ENCODE measurements at places on chromosomes 6 and 20.

DNA sequence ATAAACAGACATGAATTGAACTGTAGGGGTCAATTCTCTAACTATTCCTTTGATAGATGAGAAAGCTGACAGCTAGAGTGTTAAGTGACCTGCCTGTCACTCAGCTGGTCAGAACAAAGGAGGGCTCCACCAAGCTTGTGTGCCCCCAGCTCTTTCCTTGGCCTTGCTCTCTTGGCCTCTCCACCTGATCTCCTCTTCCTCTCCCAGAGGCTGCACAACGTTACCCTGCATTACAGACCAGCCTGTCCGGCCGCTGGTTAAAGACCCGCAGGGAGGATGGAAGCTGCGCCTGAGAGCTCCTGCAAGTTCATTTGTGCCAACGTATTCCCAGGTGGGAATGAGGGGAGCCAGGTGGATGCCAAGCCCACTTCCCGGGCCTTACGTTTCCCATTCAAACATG lies 22.5 kb downstream of the AGPAT4 start:
- H3K27ac ChIP-seq = no peak overlapping the region
- H3K36me3 ChIP-seq = peaks cover 6% of the 10 kb centered on the region
- no peaks in the 10 kb centered on the region for H3K27me3 ChIP-seq

DNA sequence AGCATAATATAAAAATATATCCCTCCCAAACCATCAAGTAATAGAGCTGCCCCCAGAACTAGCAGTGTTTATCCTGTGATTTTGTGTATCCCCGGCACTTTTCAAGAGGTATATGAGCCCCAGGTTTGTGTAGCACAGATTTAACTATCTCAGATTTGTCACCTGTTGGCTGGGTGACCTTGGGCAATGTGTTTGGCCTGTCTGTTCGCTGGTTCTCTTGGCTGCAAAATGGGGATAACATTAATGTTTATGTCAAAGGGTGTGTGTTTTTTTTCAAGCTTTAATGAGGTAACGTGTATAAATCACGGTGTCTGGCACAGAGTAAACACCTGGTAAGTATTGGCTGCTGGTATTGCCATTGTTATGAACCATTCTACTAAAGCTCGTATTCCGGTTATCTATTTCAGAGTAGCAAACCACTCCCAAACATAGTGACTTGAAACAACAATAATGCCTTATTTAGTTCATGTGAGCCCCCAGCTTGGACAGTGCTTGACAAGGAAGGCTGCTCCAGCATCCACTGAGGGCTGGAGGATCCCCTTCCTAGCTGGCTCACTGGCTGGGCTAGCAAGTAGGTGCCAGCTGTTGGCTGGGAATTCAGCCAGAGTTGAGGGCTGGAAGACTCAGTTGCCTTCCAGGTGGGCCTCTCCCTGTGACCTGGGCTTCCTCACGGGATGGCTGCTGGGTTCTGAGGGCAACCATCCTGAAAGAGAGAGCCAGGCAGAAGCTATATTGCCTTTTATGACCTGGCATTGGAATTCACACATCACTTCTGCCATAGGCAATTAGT lies 36.2 kb downstream of the PDRG1 start:
- H3K4me3 ChIP-seq = no peak overlapping the region
- H3K36me3 ChIP-seq = no peaks in the 10 kb centered on the region
- H3K4me1 ChIP-seq = no peaks in the 10 kb centered on the region
- DNase-seq = no peak
- H3K27ac ChIP-seq = no peak overlapping the region
- H3K27me3 ChIP-seq = peaks cover 20% of the 10 kb centered on the region

DNA sequence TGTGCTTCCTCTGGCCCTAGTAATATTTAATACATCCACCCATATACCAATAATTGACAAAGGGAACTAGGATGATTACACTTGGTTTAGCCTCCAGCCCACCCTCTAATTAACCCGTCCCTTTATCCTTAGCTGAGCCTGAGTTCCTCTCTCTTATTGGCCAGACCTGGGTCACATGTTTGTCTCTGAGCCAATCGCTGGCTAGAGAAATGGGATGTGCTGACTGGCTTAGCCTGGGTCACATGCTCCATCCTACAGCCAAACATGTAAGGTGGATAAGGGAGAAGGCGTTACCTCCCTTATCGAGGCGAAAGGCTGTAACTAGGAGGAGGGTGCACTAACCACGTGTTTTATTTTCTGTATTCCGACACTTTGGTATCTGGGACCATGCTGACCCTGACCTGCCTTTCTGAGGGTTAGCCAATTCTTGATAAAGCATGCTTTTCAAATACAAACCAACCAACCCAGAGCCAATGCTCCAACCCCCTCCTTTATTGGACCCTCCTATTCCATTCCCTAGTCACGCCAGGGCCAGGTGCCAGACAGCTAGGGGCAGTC lies 262.7 kb downstream of the PREX1 start:
- H3K4me3 ChIP-seq = no peak overlapping the region
- no peak for DNase-seq

DNA sequence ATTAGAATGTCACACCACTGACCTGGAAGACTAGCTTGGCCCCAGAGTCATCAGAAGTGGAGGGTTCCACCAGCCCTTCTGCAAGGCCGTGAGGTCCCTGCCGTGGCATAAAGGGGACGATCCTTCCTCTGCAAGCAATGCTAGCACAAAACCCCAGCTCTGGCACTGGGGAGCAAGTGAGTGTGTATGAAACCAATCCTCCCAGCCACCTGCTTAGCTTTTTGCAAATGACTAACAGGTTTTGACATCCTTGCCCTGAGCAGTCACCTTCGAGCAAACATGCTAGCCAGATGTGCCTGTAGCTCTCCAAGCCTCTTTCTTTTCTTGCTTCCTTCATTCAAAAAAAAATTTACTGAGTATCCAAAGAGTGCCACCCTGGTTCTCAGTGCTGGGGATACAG lies 8.6 kb downstream of the SULF2 start:
- peaks cover 3% of the 10 kb centered on the region for H3K27me3 ChIP-seq
- no peaks in the 10 kb centered on the region for H3K4me1 ChIP-seq
- no peak overlapping the region for H3K27ac ChIP-seq

DNA sequence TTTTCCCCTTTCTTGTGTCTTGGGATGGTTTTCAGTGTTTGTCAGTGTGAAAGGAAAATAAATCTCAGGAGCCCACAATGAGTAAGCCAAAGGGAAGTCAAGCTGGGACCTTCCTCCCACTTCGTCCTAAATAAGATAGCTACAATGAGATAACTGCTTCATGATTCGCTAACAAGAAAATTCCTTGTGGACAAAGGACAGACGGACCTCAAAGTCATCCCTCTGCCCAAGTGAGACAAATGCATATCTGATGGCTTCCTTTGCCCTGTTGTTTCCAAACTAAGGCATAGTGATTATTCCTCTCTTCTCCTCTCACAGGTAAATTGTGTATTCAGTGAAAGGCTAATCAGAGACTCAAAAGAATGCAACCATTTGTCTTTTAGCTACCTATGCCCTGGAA lies 26.1 kb upstream of the ADTRP start:
- peaks cover 38% of the 10 kb centered on the region for H3K4me1 ChIP-seq
- no peaks in the 10 kb centered on the region for H3K27me3 ChIP-seq

- no peaks in the 10 kb centered on the region for H3K4me1 ChIP-seq
- no peak overlapping the region for H3K27ac ChIP-seq
- H3K27me3 ChIP-seq = peaks cover 9% of the 10 kb centered on the region
Measured at GRCh38 chr6:71529026-71529425, 240.4 kb downstream of the OGFRL1 start.

- H3K4me3 ChIP-seq = no peak overlapping the region
- no peaks in the 10 kb centered on the region for H3K27me3 ChIP-seq
- H3K36me3 ChIP-seq = no peaks in the 10 kb centered on the region
- no peak for DNase-seq
- no peak overlapping the region for H3K27ac ChIP-seq
Measured at GRCh38 chr6:11828262-11828870, 49.8 kb upstream of the ADTRP start.

- H3K27ac ChIP-seq = no peak overlapping the region
- H3K27me3 ChIP-seq = peaks cover 12% of the 10 kb centered on the region
- peaks cover 5% of the 10 kb centered on the region for H3K4me1 ChIP-seq
- H3K36me3 ChIP-seq = no peaks in the 10 kb centered on the region
- DNase-seq = no peak
- no peak overlapping the region for H3K4me3 ChIP-seq
Measured at GRCh38 chr20:24643731-24644626, 174.6 kb downstream of the SYNDIG1 start.

DNA sequence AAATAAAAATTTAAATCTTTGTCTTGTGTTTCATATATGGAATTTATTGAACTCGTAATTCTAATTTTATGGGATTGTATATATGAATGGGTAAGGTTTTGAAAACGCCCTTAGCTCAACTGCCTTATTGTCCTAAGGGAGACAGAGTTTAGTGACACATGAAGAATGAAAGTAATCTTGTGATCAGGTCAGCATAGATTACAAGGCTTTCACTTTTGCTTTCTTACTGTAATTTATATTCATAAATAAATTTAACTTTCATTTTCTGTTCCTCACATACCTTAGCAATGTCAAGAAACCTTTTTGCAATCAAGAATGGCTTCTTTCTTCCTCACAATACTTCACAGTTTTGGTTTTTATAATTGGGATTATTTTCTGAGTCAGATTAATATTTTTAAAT lies 14.4 kb downstream of the KPNA5 start:
- no peak overlapping the region for H3K4me3 ChIP-seq
- no peak overlapping the region for H3K27ac ChIP-seq
- no peak for DNase-seq
- peaks cover 47% of the 10 kb centered on the region for H3K36me3 ChIP-seq
- H3K4me1 ChIP-seq = peaks cover 32% of the 10 kb centered on the region

DNA sequence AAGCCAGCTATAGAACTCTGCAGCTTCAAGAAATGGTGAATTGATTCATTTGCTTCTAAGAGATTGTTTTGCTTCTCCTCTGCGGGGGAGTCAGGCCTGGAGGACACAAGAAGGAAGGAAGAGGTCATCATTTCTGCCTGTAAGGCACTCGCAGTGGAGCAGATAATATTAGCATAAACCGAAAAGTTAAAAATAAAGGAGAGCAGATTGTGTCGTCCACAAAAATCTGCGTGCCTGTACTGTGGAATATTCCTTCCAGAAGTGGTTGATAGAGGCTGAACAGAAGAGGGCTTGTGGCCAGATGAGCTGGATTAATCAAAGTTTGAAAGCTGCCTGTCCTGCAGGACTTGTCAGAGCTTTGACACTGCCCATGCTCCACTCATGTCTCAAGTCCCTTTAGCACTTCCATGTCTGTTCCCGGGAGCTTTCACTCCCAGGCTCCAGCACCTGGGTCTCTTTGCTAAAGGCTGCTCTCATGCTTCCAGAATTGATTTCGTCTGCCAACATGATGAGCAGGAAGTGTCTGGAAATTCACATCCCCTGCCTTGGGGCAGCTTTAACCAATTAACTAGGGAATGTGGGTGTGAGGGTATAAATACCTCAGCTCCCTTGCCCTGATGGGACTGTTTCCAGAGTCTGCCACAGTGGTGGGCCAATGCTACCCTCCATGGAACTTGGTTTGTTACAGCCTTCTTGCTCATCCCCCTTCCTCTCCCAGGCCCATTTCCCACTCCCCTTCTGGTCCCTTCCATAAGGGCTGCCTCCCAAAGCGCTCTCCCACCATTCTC lies 65.1 kb upstream of the STX16 start:
- no peak overlapping the region for H3K4me3 ChIP-seq
- H3K27ac ChIP-seq = no peak overlapping the region
- no peak for DNase-seq

DNA sequence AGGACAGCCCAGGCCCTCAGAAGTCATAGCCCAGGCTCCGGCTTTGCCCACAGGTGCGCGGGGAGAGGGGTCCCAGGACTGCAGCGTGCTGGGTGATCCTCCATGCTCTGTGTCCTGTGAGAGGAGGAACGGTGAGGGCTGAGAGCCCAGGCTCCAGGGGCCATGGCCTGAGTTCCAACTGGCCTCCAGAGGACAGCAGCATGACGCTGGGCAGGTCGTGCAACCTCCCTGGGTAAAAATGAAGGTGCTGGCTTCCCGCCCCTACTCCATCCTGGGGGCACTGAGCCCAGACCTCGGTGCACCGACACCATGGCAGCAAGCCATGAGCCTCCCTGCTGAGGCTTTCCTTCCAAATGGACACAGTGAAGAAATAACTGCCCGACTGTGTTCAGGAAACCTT lies 305.4 kb downstream of the TAF4 start:
- H3K27me3 ChIP-seq = no peaks in the 10 kb centered on the region
- H3K36me3 ChIP-seq = no peaks in the 10 kb centered on the region
- no peaks in the 10 kb centered on the region for H3K4me1 ChIP-seq
